ENCODE measurements at places on chromosomes 5 and 9.

GRCh38 chr5:126615286-126615685 is 14.5 kb downstream of the PHAX start:
- DNase-seq, result no peak

DNA sequence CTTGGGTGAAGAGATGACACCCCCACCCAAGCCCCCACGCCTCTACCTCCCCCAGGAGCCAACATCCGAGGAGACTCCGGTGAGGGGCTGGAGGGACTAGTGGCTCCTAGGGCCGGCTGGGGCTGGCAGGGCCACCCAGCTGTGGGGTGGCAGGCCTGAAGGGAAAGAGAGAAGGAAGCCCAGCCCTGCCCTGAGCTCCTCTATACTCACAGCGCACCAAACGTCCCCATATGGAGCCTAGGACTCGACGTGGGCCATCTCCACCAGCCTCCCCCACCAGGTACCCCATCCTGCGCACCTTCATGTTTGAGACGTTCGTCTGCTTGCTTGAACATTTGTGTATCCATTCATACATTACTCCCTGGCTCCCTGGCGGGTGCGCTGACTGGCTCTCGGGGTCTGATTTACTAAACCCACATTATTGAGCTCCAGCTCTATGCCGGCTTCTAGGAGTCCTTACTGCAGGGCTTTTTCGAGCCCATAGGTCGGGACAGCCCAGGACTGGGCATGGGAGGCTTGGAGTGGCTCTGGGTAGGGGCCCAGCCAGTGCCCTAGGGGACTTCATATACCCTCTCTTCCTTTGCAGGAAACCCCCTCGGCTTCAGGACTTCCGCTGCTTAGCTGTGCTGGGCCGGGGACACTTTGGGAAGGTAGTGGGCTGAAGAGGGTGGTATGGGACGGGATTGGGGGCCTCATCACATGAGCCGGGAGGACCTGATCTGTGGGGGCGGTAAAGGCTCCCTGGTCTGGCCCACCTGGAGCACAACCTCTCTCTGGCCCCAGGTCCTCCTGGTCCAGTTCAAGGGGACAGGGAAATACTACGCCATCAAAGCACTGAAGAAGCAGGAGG is 9.1 kb downstream of the ZDHHC12 start:
- DNase-seq, result no peak

DNA sequence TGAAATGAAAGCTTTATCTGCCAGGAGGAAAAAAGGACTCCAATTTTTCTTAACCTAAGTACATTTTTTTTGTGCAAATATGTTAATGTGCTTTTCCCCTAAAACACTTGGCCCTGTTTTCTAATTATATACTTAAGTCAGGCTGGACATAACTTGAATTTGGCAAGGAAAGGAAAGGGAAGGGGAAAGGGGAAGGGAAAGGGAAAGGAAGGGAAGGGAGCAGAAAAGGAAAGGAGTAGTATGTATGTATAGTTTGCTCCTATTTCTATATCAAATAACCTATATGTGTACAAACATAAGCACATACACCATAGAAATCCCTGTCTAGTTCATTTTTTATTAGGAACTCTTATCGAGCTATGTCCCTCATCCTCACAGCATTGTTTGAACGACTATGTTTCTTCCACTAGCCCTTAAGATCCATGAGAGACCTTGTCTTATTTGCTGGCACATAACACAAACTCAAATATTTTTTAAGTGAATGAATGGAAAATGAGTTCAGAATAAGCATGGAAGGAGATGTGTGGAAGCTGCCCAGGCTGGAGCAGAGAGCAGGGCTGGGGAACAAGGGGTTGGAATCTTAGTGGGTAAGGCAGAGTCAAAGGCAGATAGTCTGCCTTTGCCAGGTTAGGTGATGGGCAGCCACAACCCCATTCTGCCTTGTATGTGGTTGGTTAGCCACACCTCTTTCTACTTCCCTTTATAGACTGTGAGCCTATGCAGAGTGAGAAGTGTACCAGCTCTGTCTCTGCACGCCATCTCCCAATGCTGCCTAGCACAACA is 70.0 kb downstream of the KLHL3 start:
- peak; percentile 42 for DNase-seq

- DNase-seq, result no peak
Observed at GRCh38 chr5:140996060-140996459, 29.8 kb downstream of the PCDHAC2 start.

- no peak for DNase-seq
Observed at GRCh38 chr9:132365986-132366385, 11.2 kb upstream of the SETX start.

DNA sequence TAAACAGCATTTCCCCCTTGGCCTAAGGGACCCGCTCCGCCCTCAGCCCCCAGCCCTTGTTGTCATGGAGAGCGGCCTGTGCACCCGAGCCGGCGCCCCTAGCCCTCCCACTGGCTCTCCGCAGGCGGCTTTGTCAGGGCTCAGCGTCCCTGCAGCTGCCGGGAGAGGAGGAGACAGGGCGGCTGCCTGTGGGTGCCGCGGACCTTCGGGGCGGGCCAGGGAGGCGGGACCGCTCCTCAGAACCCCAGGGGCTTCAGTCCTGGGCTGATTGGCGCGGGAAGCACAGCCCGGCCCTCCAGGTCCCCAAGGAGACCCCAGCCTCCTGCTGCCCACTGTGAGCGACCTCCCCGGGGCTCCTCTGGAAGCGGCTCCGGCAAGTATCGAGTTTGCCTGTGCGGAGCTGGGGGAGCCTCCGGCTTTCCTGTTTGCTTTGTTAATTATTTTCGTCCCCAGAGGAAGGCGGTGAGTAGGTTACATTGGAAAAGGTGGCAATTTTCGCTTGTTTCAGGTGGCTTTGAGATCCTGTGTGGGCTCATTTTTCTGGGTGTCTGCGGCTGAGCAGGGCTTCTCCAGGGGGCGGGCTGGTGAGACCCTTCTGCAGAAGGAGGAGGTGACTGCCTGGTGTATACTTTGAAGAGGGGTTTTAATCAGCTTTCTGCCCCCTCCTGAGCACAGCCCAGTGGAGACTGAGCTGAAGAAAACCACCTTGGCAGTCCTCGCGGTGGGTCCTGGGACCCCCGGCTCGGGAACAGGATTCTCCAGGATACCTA is at the start of gene FGD3:
TSS of gene FGD3 (plus strand) at position 256 of the 770 bp plus-strand sequence. CDS start 28,734 bp downstream, outside the sequence.
- no peak for DNase-seq

DNA sequence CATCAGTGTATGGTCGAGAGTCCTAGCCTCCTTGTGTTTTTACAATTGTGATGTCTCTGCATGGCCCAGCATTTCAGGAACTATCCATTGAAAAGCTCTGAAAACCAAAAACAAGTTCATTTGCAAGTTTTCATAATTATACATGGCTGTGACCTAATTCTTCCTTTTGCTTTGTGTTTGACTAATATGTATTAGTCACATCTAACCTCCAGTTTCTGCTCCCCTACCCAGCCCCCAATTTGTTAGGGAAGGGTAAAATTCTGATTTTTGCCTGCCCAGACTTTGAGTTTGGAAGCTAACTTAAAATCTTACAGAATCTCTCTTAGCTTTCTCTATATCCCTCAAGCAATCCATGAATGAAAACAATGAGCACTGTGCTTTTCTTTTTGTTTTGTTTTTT is 128.2 kb upstream of the SEMA6A start:
- no peak for DNase-seq

- no peak for DNase-seq
Observed at GRCh38 chr5:84272771-84273516, 111.7 kb downstream of the EDIL3 start.

GRCh38 chr5:93593476-93594131 is 10.6 kb downstream of the NR2F1 start:
- DNase-seq, result no peak

DNA sequence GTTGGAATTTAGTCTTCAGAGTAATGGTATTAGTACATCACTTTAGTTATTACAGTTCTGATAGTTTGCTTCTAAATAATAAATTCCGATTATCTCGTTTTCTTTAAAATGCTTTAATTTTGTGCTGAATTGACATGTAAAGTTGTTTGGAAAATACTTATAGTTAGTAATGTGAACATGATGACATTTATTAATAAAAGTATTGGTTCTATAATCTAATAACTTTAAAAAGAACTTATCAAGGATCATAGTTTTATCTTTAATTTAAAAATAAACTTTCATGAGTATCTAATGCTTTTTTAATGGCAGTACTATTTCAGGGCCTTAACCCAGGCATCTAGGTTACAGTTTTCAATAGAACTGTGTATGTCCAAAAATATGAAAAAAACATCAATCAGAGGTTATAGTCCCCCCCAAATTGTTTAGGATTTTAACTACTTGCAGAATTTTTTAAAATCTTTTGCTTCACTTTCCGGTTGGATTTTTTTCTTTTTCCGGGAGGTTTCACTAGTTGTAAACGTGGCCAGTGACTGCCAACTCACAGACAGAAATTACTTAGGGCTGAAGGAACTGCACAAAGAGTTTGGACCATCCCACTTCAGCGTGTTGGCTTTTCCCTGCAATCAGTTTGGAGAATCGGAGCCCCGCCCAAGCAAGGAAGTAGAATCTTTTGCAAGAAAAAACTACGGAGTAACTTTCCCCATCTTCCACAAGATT is 680 bp downstream of the GPX8 start:
- no peak for DNase-seq

DNA sequence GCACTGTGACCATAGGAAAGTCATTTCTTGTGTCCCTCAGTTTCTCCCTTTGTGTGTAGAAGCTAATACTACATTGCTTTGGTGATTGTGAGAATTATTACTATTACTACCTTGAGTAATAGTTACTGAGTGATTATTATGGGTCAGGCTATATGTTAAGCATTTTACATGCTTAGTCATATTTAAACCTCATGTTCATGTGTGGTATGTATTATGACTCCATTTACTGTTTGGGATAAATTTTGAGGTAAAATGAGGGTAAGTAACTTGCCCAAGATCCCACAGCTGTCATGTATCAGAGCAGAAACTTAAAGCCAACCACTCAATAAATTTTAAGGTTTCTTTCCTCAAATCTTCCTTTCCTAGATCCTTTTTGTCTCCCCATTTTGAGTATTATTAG is 28.3 kb downstream of the SLF1 start:
- no peak for DNase-seq

GRCh38 chr5:91119217-91119616 is 263.9 kb downstream of the ARRDC3 start:
- no peak for DNase-seq

DNA sequence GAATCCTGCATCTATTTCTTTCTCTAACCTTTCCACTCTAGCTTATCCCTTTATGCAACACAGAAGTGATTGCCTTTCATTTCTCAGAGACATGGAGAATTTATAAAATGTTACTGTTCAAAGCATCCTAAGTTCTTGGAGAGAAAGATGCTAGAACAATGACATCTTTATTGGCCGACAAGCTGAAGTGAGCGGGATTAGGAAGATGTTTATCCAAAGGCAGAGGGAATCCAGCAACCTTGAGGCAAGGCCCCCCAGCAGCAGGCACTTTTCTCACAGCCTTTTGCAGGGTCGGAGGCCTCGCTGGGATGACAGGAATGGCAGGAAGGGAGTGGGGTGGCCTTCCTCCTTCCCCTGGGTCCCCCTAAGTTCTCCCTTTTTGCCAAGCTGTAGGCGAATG is 204.8 kb downstream of the GAPVD1 start:
- DNase-seq, result no peak

- DNase-seq, result no peak
Observed at GRCh38 chr9:7228726-7229125, 471.0 kb downstream of the KDM4C start.

DNA sequence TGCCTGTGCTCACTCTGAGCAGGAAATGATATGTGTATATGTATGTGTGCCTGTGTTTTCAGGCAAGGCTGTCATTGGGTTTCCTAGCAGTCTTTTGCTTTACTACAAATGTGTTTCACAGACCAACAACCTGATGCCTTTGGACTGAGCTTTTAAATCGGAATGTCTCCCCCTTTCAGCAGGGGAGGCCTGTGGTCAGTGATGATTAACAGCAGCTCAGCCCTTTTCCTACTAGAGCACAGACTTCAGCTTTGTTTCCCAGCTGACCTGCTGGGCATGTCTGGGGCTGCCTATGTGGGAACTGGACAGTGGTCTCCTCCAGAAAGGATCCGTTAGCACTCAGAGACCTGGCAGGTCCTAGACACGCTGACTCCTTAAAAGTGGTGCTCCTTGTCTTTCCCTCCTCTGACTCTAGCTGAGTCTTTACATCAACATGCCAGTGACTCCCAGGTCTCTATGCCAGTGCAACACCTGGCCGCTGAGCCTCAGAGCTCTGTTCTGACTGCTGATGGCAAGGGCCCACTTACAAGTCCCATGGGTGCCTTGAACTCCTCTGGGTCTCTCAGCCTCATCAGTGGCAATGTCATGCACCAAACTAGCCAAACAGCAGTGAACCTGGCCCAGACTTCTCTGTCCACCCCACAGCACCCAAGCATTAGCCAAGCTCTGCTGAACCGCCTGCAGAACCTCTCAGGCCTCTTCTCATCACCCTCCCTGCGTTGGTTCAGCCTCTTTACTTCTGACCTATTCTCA is 7.7 kb downstream of the MACROH2A1 start:
- no peak for DNase-seq

DNA sequence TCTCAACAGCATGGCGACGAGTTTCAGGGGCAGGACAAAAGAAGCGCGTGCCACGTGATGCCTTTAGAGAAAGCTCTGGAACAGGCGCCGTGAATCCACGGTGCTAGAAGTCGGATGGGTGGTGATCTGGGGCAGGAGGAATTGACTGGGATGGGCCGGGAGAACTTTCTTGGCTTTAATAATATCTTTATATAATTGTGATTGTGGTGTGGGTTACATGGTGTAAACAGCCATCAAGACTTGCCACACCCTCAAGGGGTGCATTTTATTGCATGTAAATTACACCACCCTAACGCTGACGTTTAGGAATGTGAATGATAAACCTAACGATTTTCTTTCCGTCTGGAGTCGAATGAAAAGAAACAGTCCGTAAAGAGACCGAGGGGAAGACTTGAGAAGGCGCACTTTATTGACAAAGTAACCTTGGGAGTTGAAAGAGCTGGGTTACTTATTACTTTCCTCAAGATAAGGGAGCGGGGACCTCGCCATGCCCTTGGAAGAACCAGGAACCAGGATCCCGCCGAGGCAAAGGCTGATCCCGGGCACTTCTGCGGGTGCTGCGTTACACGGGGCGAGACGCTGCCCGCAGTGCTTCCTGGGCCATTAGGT is 8.5 kb downstream of the NRARP start:
- no peak for DNase-seq

- DNase-seq, result no peak
Observed at GRCh38 chr9:112186695-112187094, 11.6 kb upstream of the SUSD1 start.

GRCh38 chr5:150176745-150177477 is 10.3 kb downstream of the CDX1 start:
- DNase-seq, result no peak

DNA sequence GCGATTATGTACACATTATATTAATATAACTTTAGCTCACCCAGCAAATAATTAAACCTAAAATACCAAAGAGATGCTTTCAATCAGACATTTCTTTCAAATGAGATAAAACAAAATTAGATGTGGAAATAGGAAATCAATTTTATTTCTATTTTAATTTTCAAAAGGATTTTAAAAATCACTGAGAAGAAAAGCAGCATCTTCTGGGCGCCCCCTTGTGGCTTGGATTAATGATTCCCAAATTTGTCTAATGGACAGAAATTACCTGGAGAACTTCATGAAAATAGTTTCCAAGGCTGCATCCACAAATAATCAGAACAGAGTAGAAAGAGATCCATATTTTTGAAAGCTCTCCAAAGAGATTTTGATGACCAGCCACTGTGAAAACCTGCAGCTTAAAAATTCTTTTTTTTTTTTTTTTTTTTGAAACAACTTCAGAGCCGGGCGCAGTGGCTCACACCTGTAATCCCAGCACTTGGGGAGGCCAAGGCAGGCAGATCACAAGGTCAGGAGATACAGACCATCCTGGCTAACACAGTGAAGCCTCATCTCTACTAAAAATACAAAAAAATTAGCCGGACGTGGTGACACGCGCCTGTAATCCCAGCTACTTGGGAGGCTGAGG is 50.9 kb upstream of the CEMIP2 start:
- DNase-seq, result peak; percentile 39

Measured in activated CD4-positive, alpha-beta T cell treated with anti-CD3 and anti-CD28 coated beads, Interleukin-2, Interleukin-6, amounts not matched to agents 100 ng/mL and 50 ng/mL, durations not matched to agents 16 hours and 8 hours (primary cell).